Naive thymus-derived CD4-positive, alpha-beta T cell (primary cell): ENCODE measurements at places on chromosomes 3 and 15.

- no peaks in the 10 kb centered on the region for H3K36me3 ChIP-seq
- H3K4me3 ChIP-seq: peak overlapping the region; percentile 64
- peak overlapping the region; percentile 42 for H3K27ac ChIP-seq
- no peaks in the 10 kb centered on the region for H3K27me3 ChIP-seq
These were observed 37.8 kb downstream of the LSM3 start for GRCh38 chr3:14216257-14217048.

DNA sequence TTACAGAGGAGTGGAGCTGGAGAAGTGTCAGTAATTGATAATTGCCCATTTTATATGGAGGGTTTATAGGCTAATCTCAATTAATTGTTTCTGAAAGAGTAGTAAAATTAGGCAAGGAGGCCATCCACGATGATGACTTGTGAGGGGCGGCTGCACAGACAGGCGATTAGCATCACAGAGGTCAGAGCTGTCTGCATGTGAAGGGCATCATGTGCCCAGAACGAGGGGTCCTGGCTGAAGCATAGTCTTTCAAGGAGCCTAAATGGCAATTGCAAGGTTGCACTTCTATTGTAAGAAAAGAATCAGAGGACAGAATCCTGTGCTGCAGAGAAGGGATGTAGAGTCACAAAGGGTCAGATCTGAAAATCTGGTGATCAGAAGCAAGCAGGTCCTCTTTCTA, 196.6 kb downstream of the EBLN2 start:
- no peak overlapping the region for H3K4me3 ChIP-seq
- DNase-seq: no peak
- H3K27me3 ChIP-seq: no peaks in the 10 kb centered on the region

DNA sequence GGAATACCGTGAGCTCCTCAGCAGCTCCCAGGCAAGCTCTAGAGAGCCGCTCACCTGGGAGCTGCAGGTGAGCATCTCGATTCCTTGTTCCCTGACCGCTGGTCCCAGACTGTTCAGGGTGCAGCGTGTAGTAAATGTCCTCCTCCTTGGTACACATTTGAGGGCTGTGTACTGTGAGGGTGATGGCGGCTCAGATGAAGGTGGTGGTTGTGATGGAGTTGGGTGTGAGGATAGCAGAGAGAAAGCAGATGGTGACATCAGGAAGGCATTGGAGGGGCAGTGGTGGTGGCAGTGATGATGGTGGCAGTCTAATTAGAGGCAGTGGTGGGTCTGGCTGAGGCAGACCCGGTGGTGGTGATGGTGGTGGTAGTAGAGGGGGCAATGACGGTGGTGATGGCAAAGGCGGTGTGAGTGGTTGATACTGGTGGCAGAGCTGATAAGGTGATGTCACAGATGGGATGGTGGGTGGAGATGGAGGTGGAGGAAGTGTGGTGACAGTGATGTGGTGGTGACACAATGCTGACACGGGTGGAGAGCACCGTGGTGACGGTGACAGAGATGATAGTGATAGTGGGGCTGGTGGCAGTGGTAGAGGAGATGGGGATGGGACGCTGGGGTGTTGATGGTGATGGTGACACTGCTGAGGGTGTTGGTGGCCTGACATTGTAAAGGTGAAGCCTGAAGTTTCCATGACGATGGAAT, at the start of gene DNAJB8:
TSS of gene DNAJB8 (minus strand) at position 51 of the 702 bp plus-strand sequence. CDS start 3,645 bp downstream, outside the sequence.
- peak; percentile 41 for DNase-seq
- no peaks in the 10 kb centered on the region for H3K4me1 ChIP-seq
- H3K4me3 ChIP-seq: no peak within 1 kb of the TSS
- no peaks in the 10 kb centered on the region for H3K36me3 ChIP-seq

GRCh38 chr3:86890741-86891396, 100.1 kb downstream of the VGLL3 start:
- H3K36me3 ChIP-seq: no peaks in the 10 kb centered on the region
- no peak overlapping the region for H3K4me3 ChIP-seq

DNA sequence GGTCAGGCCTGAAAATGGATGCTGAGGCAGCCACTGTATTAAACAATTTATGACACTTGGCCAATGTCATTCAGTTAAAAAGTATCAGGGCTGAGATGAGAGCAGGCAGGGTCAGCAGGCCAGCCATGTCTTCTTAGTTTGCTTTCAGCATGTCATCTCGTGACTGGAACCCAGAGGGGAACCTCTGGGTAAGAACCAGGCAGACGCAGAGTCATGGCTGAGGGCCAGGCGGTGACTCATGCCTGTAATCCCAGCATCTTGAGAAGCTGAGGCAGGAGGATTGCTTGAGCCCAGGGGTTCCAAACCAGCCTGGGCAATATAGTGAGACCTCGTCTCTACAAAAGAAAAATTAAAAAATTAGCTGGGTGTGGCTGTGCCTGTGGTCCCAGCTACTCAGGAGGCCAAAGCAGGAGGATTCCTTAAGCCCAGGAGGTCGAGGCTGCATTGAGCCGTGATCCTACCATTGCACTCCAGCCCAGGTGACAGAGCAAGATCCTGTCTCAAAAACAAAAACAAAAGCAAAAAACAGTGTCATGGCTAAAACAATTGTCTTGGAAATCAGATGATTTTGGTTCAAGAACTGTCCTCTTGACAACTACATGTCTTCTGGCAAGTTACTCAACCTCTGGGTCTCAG, 11.7 kb downstream of the BCL2L10 start:
- no peaks in the 10 kb centered on the region for H3K36me3 ChIP-seq
- no peak overlapping the region for H3K4me3 ChIP-seq
- no peaks in the 10 kb centered on the region for H3K4me1 ChIP-seq
- no peak overlapping the region for H3K27ac ChIP-seq
- no peaks in the 10 kb centered on the region for H3K27me3 ChIP-seq

GRCh38 chr15:40878785-40879184, 4.8 kb upstream of the RHOV start:
- DNase-seq: no peak
- H3K36me3 ChIP-seq: no peaks in the 10 kb centered on the region
- H3K4me3 ChIP-seq: no peak overlapping the region
- H3K4me1 ChIP-seq: no peaks in the 10 kb centered on the region
- no peaks in the 10 kb centered on the region for H3K27me3 ChIP-seq

- H3K36me3 ChIP-seq: no peaks in the 10 kb centered on the region
- no peaks in the 10 kb centered on the region for H3K4me1 ChIP-seq
- no peaks in the 10 kb centered on the region for H3K27me3 ChIP-seq
- DNase-seq: no peak
These were observed 420.0 kb downstream of the LPP start for GRCh38 chr3:188573956-188574355.

- no peaks in the 10 kb centered on the region for H3K36me3 ChIP-seq
- no peak overlapping the region for H3K27ac ChIP-seq
- DNase-seq: no peak
- H3K4me1 ChIP-seq: no peaks in the 10 kb centered on the region
- H3K27me3 ChIP-seq: no peaks in the 10 kb centered on the region
- H3K4me3 ChIP-seq: no peak overlapping the region
These were observed 31.1 kb downstream of the TPM1 start for GRCh38 chr15:63073497-63074172.

- DNase-seq: no peak
- peak overlapping the region; percentile 99 for H3K27ac ChIP-seq
- peaks cover 28% of the 10 kb centered on the region for H3K4me1 ChIP-seq
- H3K36me3 ChIP-seq: no peaks in the 10 kb centered on the region
- H3K4me3 ChIP-seq: peak overlapping the region; percentile 81
These were observed 3.6 kb downstream of the SIAH2 start for GRCh38 chr3:150759319-150759718.

DNA sequence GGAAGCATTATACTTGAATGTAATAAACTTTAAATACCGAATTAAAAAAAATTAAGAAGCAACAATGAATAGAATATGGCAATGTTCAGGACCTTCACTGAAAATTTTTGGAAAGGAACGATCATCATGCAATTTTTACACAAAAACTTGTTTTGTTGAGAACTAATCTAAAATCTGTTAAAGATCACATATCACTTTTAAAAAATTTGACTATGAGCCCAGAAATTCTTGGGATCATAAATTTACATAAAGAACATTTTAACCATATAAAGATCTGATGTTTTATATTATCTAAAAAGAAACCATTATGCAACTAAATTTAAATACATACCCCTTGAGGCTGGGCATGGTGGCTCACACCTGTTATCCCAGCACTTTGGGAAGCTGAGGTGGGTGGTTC, 76.2 kb upstream of the MELTF start:
- no peak overlapping the region for H3K4me3 ChIP-seq
- no peak for DNase-seq
- H3K4me1 ChIP-seq: no peaks in the 10 kb centered on the region
- H3K36me3 ChIP-seq: peaks cover 6% of the 10 kb centered on the region

GRCh38 chr15:53588773-53589172, 170.7 kb downstream of the WDR72 start:
- H3K27ac ChIP-seq: no peak overlapping the region
- no peaks in the 10 kb centered on the region for H3K36me3 ChIP-seq
- DNase-seq: no peak
- H3K4me1 ChIP-seq: no peaks in the 10 kb centered on the region
- no peaks in the 10 kb centered on the region for H3K27me3 ChIP-seq

DNA sequence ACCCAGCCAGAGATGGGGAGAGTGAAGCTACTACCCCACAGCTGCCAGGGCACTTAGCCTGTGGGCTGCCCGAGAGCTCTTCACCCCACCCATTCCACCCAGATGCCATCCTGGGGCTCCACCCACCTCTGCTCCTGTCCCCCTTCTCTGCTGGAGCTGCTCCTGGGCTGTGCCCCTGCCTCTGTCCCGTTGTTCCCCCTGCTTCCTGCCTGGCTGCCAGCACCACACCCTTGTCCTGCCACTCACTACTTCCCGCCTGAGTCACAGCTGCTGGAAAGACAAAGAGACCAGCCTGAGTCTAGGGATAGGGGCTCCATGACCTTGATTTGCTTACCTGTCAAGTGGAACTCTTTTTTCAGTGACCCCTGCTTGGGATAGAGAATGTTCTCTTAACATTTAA, 12.4 kb downstream of the GNAI2 start:
- peaks cover 72% of the 10 kb centered on the region for H3K4me1 ChIP-seq
- H3K27ac ChIP-seq: peak overlapping the region; percentile 88
- no peaks in the 10 kb centered on the region for H3K27me3 ChIP-seq
- DNase-seq: no peak

DNA sequence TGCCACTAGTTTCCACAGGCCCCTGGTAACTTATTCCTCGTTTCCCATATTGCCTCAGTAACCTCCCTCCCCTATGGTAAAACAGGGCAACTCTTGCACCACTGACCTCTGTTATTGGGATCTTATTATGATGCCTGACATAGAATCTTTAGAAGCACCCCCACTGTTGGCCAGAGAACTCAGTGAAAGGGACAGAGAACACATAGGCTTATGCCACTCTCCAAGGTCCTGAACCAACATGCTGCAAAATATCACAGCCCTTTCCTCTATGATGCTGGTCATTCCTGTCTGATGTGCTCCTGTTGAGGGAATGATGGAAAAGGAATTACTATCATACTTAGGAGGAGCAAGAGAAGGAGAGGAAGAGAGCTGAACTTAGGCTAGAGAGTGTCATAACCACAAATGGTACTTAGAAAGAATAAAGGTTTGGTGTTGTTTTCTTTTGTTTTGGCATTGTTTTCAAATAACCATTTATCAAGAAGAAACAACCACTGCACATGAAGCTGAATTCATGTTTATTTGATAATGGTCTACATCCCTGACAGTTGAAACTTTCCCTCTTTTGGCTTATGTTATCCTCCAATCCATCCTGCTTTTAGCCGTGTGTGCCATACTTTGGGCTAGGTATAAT, 330.2 kb downstream of the EPHB1 start:
- H3K4me3 ChIP-seq: no peak overlapping the region
- H3K27me3 ChIP-seq: no peaks in the 10 kb centered on the region
- H3K36me3 ChIP-seq: no peaks in the 10 kb centered on the region
- H3K4me1 ChIP-seq: no peaks in the 10 kb centered on the region
- H3K27ac ChIP-seq: no peak overlapping the region

DNA sequence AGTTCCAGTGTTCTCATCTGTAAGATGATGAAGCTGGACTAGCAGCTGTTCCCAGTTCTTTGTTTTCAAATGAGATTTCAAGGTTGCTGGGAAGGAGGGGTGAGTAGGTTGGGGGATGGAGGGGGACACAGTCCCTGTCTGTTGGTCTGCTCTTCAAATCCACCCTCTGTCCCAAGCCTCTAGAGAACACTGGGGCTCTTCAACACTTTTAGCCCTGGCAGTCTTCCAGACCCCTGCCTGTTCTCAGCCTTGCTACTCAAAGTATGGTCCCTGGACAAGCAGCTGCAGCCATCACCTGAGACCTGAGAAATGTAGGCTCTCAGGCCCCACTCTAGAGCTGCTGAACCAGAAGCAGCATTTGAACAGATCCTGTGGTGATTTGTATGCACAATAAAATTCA, 41.3 kb downstream of the NEK11 start:
- no peak overlapping the region for H3K4me3 ChIP-seq
- H3K27ac ChIP-seq: no peak overlapping the region
- H3K27me3 ChIP-seq: no peaks in the 10 kb centered on the region
- no peaks in the 10 kb centered on the region for H3K36me3 ChIP-seq

DNA sequence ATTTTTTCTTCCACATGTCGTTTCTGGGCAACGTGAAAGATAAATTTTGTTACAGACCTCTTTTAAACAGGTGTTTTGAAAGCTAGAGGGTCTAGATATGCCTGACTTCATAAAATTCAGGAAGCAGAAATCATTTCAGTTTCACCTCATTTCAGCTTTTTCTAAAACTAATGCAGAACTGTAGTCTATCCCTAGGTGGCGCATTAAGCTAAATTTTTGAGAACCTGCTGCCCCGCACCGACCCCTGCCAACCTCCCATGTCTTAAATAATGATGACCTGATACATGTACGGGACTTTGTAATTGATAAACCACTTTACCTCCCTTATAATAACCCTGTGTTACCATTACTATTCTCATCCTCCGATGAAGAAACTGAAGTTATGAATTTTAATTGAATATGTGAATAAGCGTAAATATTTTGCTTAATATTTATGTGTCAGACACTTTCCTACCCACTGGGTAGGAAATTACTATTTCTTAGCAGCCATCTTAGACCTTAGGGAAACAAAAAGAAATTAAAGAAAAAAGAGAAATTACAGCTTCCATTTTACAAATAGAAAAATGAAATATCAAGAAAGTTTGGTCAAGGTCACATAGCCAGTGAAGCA, 78.7 kb upstream of the GCNT3 start:
- H3K4me1 ChIP-seq: no peaks in the 10 kb centered on the region
- H3K4me3 ChIP-seq: no peak overlapping the region
- H3K36me3 ChIP-seq: no peaks in the 10 kb centered on the region
- H3K27ac ChIP-seq: no peak overlapping the region
- no peaks in the 10 kb centered on the region for H3K27me3 ChIP-seq

DNA sequence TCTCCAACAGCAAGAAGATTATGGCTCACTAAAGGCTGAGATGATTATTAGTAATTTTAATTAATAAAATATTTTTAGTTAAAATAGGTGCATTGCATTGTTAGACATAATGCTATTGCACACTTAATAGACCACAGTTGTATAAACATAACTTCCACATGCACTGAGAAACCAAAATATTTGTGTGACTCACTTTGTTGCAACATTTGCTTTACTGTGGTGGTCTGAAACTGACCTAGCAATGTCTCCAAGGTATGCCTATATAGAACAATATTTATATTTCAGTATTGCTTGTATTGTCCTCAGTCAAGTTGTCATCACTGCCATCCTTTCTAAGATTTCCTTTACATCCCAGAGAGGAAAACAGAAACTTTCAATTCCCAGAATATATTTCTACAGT, 1215.2 kb downstream of the SI start:
- H3K4me1 ChIP-seq: no peaks in the 10 kb centered on the region
- H3K27ac ChIP-seq: no peak overlapping the region
- H3K36me3 ChIP-seq: no peaks in the 10 kb centered on the region
- DNase-seq: no peak
- no peaks in the 10 kb centered on the region for H3K27me3 ChIP-seq
- H3K4me3 ChIP-seq: no peak overlapping the region

- H3K27me3 ChIP-seq: no peaks in the 10 kb centered on the region
- H3K4me3 ChIP-seq: no peak overlapping the region
- no peaks in the 10 kb centered on the region for H3K36me3 ChIP-seq
- no peak overlapping the region for H3K27ac ChIP-seq
These were observed 16.2 kb downstream of the MB21D2 start for GRCh38 chr3:192901435-192901834.
